ENCODE measurements at places on chromosomes 7 and 10.

DNA sequence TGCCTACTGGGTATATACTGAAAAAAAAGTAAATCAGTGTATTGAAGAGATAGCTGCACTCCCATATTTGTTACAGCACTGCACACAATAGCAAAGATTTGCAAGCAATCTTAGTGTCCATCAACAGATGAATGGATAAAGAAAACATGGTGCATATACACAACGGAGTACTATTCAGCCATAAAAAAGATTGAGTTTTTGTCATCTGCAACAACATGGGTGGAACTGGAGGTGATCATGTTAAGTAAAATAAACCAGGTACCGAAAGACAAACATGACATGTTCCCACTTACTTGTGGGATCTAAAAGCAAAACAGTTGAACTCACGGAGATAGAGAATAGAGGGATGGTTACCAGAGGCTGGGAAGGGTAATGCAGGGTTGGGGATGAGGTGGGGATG, 34.2 kb upstream of the FAM171A1 start:
- DNase-seq: no peak

- no peak for DNase-seq
These were observed 3.8 kb downstream of the HILPDA start for GRCh38 chr7:128459394-128459878.

GRCh38 chr10:131207176-131207575, 104.3 kb downstream of the TCERG1L start:
- no peak for DNase-seq

GRCh38 chr10:47320812-47321211, 1.4 kb upstream of the GDF2 start:
- DNase-seq: no peak

DNA sequence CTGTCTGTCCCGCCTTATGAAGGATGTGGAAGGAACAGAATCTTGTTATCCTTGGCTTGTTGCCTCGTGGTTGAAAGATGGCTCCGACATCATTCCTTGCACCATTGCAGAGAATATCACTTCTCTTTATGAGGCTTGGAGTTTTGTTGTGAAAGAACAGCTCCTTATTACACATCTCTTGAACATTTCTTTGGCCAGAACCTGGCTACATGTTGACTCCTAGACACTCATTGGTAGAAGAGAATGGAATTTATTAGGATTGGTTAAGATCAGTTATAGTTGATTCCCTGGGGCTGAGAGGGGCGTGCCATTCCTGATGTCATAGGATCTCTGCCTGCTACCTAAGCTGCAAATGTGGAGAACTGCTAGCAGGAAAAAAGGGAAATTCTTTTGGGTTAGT, 180.5 kb upstream of the CTBP2 start:
- no peak for DNase-seq

GRCh38 chr10:63703740-63704345, 182.6 kb downstream of the REEP3 start:
- peak; percentile 49 for DNase-seq

DNA sequence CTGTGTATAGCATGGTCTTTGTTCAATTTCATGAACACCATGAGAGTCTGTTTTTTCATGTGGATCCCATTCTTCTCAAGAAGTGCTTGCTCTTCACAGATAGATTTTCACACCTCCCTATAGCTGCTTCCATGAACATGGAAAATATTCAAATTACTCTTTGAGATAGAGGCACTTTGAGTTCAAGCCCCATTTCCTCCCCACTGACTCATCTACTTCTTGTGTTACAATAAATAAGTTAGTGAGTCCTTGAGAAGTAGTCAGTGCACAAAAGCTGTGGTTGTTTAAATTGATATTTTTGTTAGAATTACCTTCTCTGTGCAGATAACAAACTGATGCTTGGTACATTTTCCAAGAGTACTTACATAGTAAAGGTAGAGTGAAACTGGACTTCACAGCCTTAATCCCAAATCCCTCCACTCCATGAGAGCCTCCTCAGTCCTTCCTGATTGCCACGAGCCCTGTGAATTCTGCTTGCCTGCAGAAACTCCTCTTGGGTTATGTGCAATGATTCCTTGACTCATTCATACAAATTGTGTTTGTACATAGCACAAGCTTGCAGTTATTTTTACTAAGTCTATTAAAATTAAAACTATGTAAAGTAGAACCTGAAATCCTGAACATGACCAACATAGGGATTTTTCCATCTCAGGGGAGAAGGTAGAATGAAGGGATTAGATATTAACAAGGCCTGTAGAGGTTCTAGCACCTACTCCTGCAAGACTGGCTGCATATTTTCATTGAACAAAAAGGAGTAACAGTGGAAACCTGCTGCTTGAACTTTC, 496.2 kb downstream of the TNS3 start:
- no peak for DNase-seq

DNA sequence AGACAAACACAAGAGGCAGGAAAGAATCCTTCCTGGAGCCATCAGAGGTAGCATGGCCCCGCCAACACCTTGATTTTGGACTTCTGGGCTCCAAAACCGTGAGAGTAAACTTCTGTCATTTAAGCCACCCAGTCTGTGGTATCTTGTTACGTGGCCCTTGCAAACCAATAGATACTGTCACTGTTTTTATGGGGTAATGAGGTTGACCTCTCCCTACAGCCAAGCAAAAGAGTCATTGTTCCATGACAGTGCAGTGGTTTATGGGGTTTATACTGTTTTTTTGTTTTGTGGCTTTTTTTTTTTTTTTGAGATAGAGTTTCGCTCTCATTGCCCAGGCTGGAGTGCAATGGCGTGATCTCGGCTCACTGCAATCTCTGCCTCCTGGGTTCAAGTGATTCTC, 32.8 kb downstream of the KIAA1549 start:
- no peak for DNase-seq

DNA sequence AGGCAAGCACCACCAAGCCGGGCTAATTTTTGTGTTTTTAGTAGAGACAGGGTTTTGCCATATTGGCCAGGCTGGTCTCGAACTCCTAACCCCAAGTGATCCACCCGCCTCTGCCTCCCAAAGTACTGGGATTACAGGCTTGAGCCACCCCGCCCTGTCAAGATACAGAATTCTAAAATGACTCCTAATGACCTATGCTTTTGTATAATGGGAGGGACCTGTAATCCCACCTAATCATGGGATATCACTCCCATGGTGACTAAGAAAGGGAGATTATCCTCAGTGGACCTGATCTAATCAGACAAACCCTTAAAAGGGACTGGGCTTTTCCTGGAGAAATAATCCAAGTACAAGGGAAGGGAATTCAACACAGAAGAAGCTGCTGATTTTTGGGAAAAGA, 28.8 kb downstream of the SAMD8 start:
- DNase-seq: no peak

DNA sequence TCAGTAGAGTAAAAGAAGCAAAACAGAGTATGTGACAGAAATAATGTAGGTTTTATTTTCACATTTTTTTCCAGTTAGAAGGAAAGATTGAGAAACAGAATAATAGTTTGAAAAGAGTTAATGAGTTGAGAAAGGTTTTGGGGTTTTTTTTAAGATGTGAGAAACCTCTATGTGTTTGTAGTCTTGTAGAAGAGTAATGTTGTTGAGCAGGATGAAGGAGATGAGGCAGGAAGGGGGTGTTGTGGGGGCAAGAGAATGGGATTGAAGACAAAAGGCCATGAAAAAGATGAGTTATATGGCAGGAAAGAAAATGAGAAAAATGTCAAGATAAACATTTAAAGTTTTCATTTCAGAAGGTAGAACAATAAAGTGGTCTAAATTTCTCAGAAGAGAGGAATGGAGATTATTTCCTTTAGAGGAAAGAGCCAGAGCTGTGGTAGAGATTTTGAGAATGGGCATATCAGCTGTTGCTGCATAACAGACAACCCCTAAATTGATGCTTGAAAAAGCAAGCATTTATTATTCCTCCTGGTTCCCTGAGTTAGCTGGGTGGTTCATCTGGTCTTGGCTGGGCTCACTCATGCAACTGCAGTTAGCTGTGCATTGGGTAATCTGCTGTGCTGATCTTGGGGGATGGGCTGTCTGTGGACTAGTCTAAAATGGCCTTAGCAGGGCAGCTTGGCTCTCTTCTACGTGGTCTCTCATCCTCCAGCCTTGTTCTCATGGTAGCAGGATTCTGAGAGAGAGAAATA, 27.1 kb downstream of the PCGF5 start:
- DNase-seq: no peak

- no peak for DNase-seq
These were observed 46.3 kb downstream of the INSYN2A start for GRCh38 chr10:127150136-127150535.

DNA sequence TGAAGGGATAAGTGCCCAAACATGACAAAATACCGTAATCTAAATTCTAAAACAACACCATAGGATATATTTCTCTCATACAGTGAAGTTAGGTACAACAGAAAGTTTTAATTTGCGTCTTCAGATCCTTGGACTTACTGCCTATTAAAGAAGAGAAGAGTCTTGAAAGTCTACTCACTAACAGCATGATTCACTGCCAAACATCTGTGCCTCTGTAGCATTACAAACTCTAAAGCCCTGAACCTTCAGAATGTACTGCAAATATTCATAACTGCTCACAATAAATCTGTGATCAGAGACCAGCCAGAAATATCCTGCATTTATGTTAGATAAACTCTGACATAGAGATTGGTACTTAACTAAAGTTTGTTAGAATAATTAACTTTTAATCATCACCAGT, 365.3 kb downstream of the PARD3 start:
- no peak for DNase-seq

GRCh38 chr10:12205082-12205481, 9.1 kb downstream of the CDC123 start:
- DNase-seq: no peak

- DNase-seq: peak; percentile 1
These were observed 335.1 kb upstream of the SEMA3A start for GRCh38 chr7:84529480-84530205.

DNA sequence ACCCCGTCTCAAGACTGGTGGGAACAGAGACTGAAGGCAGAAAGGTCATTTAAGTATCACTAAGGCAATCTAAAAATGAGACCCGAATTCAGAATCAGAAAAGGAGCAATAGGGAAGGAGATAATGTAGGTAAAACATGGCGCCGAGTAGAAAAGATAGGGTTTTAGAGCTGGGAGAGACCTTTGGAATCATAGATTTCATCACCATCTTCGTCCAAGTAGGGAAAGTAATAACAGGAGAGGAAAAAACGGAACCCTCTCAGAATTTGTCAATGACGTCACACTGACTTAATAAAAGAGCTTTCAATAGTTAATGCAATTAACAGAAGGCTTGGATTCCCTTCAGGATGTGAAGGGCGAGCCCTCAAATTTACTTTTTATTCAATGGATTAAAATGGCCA, 1.0 kb upstream of the UBN2 start:
- DNase-seq: no peak

DNA sequence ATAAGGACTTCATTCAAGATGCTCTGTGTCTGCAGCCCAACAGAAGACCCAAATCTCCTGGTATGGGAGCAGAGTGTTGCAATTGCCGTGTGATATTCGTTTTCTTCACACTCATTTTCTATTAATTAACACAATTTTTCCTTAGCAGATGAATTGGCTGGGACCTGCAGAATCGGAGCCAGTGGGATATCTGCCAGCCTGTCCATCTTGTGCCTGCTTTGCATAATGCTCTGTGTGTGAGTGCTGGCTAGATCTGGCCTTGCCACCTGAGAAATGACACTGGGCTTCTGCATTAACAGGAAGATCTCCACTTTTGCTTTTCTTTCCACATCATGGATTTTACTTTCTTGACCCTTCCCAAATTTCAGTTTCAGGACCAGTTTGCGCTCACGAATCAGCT, 70.4 kb upstream of the GPR158 start:
- no peak for DNase-seq

GRCh38 chr7:129257168-129257567, 32.3 kb downstream of the AHCYL2 start:
- DNase-seq: no peak

DNA sequence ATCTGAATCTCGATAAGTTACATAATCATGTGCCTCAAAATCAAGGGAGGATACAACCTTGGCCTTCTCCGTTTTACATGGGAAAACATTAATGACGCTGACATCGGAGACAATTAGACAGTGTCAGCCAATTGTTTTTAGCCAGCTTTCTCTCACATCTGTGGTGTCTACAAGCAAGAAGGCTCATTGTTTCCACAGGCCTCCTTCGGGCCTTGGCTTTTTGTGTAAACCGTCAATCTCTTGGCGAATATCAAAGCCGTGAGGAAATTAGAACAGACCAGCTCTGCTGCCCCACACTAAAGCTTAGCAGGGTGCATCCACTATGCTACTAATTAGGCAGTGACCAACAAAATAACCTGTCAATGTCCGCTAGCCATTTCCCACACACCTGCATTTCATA, 43.2 kb downstream of the VAX1 start:
- DNase-seq: no peak

DNA sequence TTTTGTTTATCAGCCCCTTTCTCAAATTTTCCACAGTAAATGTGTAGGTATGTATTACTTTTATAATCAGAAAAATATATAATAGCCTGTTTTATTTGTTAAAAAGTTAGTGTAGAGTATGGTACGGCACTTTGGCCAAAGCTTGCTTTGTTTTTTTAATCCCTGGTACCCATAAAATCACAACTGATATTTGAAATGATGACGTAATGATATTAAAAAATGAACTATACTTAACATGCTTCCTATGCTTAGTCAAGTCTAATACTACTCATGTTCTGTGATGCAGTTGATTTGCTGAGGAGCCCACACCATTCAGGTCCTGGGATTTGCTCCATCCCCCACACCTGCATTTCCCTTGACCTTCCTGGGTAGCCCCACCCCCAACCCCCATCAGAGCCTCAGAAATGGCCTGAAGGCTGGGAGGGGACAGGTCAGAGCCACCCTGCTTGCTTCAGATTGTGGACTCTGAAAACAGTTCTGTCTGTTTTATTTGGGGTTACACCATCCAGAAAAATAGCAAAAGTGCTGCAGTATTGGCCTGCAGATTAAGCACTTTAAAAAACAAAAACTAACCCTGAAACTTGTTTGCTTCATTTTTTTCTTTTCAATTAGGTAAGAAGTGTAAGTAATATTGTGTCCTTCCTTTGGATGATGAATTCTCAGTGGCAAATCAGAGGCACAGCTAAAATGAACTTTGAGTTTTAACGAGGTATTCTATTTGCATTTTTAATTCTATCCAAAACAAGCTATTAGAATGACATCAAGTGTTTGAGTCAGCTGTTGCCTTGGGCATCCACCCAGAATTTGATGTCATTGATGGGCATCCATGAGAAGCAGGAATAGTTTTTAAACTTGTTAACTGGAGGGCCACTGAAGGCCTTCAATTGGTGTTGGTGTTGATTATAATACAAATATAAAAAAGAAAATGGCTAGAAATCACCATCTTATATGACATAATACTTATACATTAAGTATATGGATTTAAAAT, 23.3 kb downstream of the PLCE1 start:
- no peak for DNase-seq

GRCh38 chr10:34633374-34633773, 181.7 kb downstream of the PARD3 start:
- no peak for DNase-seq
